ENCODE measurements at places on chromosomes 12 and 14.

DNA sequence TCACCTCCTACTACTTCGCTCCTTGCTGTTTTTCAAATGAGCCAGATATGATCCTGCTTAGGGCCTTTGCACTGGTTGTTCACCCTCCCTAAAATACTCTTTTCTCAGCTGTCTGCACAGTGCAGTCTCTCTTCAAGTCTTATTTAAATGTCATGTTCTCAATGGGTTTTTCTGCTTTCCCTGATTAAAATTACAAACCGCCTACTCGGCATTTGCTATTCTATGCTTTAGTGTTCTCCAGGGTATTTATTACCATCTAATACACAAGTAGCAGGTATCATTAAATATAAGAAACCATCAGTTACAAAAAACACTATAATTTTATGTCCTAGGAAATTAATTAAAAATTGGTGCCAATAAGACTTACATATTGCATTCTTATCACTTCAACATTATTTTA is 108.0 kb upstream of the TMTC1 start:
- DNase-seq = no peak

DNA sequence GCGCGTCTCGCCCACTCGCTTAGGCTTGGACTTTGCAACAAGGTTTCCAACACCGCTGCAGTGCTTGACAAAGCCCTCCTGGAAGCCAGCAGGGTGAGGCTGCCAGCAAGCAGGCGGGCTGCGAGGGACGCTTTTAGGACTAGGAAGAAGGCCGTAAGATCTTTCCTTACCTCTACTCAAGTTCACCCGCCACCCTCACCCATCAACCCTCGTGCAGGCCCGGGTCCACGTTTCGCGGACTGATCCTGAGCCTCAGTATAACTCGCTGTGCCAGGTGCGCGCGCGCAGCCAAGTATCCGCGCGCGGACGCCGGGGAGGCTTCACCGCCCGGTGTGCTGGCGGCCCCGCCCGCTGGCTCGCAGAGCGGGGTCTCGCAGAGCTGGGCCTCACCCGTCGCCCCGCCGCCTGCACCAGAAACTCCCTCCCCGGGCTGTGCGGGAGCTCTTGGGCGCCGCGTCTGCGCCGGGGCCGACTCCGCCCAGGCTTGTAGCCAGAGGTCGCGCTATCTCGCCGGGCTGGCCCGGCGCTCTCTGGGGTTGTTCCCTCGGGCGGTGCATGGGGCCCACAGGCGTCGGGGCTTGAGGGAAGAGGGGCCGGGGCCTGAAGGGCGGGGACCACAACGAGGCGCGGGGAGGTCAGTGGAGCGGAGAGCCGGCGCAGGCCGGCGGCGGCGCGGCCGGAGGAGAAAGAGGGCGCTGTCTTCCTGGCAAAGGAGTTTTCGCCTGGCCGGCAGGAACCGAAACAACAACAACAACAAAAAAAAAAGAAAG is 7.6 kb upstream of the SIX1 start:
- no peak for DNase-seq

- DNase-seq = no peak
Observed at GRCh38 chr12:45833401-45833800, 103.9 kb downstream of the ARID2 start.

DNA sequence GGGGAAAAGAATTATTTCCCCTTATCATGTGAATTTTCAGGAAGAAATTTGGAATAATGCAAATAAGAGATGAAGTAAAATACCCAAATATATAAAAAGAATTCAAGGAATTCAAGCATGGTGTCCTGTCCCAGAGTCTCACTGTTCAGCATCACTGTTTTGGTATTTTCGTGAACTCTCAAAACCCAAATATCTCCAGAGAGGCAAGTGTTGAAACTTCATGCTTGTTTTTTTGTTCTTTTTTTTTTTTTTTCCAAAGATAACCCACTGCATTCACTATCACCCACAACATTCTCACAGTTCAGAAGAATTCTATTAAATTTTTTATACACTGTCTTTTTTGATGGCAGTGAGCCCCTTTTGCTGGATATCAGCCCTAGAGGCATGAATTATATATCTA is 354.9 kb downstream of the DIO2 start:
- no peak for DNase-seq

GRCh38 chr12:107670999-107671643 is 14.5 kb upstream of the PWP1 start:
- DNase-seq = no peak

GRCh38 chr12:110548678-110549077 is 34.4 kb downstream of the PPTC7 start:
- no peak for DNase-seq

DNA sequence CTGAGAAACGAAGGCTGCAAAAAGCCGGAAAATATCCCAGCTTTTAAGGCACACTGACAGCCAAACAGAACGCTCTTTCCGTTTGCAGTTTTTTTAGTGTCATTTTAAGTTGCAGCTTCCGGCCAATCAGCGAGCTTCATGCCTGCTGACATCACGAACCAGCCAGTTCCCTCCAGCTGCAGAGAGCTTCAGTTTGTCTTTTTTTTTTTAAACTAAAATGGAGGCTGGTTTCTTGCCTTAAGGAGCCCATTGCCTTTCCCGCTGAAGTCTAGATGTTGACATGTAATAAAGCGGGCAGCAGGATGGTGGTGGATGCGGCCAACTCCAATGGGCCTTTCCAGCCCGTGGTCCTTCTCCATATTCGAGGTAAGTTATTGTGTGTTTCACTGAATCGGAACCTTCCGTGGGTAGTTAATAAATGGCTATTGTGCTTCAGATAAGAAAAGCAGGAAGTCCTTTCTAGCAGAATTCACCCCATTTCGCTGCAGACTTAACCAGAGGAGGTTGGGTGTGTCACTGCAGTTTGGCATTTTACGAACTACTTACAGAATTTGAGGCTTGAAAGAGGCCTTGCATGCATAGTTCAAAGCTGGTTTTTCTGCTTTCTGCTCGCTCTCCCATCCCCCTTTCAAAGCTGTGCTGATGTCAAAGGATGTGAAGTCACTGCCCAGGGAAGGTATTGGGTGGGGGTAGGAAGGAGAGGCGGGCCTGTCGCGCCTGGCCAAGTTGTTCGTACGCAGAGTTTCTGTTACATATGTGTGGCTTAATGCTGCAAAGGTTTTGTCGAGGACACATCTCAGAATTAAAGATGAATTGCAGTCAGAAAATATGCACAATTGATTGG is 48.4 kb downstream of the PPP2R5C start:
- peak; percentile 79 for DNase-seq

DNA sequence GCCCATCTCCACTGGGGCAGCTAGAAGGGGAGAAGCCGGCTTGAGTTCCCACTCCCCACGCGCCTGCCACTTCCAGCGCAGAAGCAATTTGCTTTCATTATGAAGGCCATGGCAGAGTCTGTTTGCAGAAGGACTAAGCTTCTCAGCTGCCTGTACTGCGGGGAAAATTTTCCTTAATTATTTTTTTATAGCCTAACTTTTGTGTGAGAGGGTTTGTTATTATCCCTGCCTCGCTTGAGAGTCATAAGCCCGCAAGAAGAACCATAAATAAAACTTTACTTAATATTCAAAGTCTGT is 56.0 kb upstream of the DLK1 start:
- no peak for DNase-seq

DNA sequence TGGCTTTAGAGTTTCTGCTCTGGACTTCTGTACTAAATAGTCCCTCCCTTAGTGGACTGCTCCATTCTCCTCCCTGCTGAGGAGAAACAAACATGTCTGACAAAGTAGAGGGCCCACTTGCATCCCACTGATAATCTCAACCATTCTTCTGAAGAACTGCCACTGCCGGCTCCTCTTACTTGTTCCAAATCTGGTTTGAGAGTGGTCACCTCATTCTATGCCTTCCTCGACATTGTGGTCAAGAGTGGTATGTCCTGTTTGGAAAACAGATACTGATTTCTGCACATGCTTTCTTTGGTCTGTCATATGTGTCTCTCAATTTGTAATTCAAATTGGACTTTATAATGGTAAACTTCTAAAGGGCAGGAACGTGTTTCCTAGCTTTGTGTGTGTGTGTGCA is 36.3 kb upstream of the PLEKHA5 start:
- peak; percentile 18 for DNase-seq

DNA sequence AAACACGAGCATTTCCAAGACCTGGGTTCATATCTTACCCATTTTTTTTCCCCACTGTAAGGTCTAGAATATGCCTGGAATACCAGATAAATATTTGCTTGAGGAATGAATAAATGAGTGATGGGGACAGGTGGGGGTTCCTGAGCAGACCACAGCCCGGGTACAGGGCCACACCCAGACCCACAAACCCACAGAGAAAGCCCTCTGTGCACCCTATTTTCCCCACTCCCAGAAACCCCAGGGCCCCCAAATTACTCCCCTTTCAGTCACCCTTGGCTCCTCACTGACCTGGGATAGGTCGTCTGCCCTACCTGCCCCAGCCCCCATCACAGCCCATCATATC is 66.5 kb upstream of the DDX11 start:
- no peak for DNase-seq

- no peak for DNase-seq
Observed at GRCh38 chr12:75632442-75632841, 121.0 kb upstream of the KRR1 start.

DNA sequence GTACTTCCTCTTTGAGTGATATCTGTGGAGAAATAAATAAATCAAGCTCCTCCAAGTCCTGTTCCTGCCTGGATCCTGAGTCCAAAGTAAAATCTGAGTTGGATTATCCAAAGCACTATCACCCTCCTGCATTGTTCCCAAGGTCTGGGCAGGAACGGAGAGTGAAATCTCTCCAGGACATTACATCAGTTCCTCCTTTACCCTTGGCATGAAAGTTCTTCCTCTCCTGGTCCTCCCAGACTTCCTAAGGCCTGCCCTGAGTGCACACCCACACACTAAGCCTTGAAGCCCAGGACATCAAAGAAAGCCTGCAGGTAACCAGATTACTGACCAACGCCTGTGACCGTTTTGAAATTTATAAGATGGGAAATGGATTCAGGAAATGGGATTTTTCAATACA is 206.8 kb upstream of the BCL2L14 start:
- DNase-seq = no peak

DNA sequence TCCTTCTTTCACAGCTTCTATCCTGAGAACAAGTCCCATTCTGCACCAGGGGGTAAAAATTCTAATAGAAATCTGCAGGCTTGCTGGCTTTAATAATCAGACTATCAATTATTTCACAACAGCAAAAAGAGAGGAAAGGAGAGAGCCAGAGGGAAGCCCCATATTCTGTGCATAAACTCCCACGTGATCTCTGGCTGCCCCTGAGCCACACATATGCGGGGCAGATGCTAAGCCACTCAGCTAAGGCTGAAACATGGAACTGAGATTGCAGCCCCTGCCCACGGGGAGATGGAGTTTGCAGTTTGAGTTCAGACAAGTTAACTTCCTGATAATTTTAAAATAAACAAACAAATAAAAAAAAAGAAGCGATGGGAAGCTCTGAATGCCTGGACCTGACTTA is 254.4 kb upstream of the CCDC196 start:
- no peak for DNase-seq

DNA sequence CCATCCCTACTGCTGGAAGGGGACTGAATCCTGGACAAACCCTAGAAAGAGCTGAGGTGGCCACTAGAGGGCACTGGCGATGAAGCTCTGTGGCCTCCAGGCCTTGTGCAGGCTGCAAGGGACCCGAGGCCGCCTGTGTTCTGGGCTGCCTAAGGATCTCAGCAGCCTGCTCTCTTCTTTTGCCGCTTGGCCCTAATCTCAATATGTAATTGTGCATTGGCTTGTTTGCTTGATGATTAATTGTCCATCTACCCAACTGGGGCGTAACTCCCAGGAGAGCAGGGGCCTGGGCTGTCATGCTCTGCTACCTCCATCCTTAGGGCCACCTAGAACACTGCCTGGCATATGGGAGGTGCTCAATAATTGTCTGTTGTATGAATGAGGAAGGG is 73.8 kb downstream of the SYNE3 start:
- DNase-seq = peak; percentile 57

GRCh38 chr12:101727098-101727497 is 12.2 kb downstream of the SYCP3 start:
- DNase-seq = no peak

DNA sequence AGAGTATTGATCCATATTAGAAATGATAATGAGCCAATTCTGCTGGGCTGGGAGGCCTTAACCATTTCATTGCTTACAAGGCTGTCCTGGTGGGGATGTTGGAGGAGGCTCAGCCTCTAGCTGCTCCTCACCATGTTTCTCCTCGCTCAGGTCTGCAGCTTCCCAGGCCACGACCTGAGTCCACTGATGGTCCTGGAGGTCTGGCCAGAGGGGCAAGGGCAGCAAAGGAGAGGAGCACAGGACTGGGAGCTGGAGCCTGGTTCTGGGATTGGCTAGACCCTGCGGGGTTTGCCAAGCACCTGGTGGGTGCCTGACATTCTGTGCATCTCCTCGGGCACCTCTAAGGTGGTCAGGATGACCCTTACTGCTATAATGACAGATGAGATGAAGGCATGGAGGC is 92.6 kb downstream of the KIF26A start:
- DNase-seq = no peak

DNA sequence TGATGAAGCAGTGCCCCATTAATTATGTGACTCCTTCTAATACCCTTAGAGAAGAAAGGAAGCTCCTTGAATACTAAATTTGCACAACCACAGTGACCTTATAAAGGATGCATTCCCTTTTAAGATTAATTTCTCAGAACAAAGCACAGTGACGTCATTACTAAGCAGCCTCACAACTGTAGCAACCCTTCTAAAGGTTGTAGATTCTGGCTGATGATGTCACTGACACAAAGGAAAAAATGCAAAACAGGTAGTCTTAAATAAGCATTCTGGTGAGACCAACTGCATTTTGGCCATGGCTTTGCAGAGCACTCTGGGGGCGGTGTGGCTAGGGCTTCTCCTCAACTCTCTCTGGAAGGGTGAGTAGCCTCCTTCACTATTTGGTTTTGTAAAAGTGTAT is 38.4 kb upstream of the OR4E1 start:
- DNase-seq = no peak

- no peak for DNase-seq
Observed at GRCh38 chr12:13233830-13234641, 37.5 kb downstream of the EMP1 start.

DNA sequence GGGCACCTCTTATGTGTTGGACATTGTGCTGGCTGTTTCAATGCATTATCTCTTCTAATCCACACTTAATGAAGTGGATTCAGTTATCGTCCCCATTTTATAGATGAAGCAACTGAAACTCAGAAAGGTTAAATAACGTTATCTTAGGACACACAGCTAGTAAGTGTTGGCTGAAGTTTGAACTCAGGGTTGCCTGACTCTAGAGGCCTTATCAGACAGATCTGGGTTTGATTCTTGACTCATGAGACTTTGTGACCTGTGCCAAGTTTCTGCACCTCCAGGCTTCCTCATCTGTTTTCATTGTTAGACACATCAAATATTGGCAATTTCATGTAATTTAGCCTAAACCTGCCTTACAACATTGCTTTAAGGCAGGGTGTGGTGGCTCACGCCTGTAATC is 18.2 kb upstream of the IRF2BPL start:
- no peak for DNase-seq

DNA sequence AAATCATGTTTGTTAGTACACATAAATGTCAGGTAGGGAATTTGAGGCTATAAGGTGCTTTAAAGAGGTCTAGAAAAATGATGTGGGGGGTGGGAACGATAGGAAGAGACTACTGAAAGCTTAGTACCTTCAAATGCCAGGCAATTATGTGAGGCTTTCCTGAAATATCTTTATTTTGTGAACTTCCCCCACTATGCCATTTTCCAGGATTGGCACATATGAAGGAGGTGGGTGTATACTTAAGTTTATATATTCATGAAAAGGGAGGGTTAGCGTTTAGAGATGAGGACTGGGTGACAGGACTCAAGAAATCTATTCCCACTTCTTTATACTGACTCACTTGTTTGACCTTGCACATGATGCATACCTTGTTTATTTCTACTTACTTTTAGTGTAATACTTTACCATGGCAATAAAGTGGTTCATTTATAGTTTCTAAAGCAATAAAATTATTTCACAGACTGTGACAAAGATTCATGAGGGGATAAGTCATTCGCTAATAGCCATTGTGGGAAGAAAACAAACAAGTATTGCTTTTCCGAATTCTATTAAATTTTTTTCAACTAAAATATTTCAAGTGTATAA is 77.1 kb downstream of the PLEKHA5 start:
- DNase-seq = no peak

Data from AG04450 (cell line).